ENCODE measurements at places on chromosomes 7 and 10.

GRCh38 chr7:24911213-24911603 lies 68.8 kb downstream of the OSBPL3 start:
- no peak for DNase-seq

GRCh38 chr7:46600340-46600739 lies 679.3 kb upstream of the IGFBP3 start:
- no peak for DNase-seq

GRCh38 chr10:87671139-87671815 lies 11.6 kb downstream of the PAPSS2 start:
- DNase-seq = no peak

- no peak for DNase-seq
Observed at GRCh38 chr7:117075934-117076333, 122.6 kb downstream of the ST7 start.

- DNase-seq = no peak
Observed at GRCh38 chr7:34655384-34655783, 2.6 kb upstream of the NPSR1 start.

DNA sequence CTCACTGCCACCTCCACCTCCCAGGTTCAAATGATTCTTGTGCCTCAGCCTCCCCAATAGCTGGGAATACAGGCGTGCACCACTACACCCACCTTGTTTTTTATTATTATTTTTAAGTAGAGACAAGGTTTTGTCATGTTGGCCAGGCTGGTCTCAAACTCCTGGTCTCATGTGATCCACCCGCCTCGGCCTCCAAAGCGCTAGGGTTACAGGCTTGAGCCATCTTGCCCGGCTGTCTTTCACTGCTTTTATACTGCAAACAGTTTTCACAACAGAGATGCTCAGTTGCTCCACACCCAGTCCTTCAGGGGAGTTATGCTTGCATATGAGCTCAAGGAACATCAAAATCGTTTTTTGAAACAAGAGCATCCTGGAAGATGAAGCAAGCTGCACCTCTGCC lies 1.3 kb upstream of the PRR15 start:
- no peak for DNase-seq

DNA sequence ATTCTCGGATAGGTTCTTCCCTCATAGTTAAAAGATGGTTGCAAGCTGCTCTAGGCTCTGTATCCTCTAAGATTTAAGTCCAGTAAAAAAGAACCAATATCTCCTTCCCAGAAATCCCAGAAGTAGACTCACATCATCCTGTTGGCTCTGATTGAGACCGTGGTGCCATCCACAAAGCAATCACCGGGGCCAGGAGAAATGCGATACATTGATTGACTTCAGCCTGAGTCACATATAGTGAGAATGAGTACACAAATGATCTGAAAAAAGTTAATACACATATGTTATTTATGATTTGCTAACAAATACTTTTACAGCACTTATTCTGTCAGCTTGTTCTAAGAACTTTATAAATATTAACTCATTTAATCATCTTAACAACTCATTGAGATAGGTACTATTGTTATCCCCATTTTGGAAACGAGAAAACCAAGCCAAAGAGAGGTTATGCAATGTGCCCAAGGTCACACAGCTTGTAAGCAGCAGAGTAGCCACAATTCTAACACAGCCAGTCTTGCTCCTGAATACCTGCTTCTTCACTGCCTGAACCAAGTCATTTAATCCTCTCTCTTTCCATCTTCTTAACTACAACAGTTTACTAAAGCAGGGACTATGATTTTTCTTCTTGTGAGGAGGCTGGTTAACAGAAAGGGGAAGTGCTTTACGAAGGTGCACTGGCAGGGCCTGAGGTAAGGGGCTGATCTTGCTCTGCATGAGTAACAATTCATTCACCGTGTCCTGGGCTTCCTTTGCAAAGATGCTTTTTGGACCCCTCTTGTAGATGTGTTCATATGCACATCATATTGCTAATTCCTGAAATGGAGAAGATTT lies 177.0 kb downstream of the REEP3 start:
- DNase-seq = no peak

- DNase-seq = no peak
Observed at GRCh38 chr10:31186225-31187000, 132.6 kb upstream of the ZEB1 start.

DNA sequence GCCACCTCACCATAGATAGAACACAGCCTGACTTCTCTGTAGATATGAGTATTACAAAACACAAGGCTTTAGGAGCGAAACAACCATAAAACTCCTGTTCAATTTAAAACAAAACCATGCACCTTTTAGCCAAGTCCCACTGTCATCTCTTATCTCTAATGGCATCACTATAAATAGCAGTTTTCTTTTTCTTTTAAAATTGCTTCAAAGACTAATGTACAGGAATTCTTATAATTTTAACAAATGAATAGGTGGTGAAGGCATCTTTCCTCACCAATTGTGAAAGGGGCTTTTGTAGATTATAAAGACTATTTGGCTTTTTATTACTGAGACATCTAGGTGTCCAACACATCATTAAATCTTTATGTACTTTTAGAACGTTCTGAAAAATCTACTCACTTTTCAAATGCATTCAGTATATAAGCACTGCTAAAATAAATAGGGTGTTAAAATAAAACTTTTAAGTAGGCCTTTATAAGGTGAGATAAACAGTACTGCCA lies 205.7 kb upstream of the GRM3 start:
- no peak for DNase-seq

DNA sequence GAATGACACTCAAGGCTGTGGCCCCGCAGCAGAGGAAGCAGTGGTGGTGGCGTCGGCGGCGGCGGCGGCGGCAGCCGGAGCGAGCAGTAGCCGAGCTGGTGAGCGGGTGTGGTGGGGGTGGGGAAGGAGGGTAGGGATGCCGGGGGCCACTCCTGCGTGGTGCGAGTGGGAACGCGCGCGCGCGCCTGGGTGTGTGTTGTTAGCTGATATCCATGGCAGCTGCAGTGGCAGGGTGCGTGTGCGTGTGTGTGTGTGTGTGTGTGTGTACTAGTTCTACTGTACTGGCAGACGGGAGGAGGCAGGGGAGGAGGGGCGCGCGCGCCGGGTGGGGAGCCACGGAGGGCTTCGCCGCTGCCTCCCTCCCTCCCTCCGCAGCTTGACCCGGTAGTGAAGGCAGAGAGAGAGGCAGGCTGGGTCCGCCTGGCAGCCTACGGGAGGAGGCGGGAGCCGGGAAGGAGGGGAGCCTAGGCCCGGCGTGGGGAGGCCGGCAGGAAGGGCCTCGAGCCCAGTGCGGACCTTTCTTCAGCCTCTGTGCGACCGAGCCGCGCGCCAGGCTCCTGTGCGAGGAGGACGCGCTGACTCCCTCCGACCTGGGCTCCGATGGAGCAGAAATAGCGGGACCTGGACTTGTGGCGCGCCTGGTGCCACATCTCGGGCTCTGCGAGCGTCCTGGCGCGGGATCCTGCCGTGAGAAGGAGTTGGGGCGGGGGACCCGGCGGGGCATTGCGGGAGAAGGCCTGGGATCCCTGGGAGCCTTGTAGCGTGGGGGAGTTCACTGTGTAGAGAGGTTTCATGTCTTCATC lies at the start of gene MAGI2:
Gene MAGI2 (minus strand): TSS at position 110 of the 803 bp plus-strand sequence. CDS start 347 bp downstream, outside the sequence.
- DNase-seq = peak; percentile 73

DNA sequence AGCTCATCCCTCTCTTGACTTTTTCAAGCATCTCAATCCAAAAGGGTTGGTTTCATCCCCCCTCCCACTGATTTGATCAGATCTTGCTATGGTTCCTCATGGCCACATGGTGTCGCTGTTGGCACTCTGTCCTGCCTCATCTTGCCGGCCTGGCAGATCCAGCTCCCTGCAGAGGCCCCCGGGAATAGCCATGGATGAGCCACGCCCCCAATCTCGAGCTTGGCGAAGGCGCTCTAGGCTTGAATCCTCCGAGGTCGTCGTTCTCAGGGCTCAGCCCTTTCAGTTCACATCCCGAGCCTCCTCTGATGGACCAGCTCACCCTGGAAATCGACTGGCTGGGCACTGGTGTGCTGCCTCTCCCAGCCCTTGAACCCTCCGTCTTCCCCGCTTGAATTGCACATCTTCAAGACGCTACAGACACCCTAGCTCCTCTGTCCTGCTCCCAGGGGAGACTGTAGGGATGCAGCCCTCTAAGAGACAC lies 628.7 kb downstream of the TYW1 start:
- DNase-seq = peak; percentile 35

DNA sequence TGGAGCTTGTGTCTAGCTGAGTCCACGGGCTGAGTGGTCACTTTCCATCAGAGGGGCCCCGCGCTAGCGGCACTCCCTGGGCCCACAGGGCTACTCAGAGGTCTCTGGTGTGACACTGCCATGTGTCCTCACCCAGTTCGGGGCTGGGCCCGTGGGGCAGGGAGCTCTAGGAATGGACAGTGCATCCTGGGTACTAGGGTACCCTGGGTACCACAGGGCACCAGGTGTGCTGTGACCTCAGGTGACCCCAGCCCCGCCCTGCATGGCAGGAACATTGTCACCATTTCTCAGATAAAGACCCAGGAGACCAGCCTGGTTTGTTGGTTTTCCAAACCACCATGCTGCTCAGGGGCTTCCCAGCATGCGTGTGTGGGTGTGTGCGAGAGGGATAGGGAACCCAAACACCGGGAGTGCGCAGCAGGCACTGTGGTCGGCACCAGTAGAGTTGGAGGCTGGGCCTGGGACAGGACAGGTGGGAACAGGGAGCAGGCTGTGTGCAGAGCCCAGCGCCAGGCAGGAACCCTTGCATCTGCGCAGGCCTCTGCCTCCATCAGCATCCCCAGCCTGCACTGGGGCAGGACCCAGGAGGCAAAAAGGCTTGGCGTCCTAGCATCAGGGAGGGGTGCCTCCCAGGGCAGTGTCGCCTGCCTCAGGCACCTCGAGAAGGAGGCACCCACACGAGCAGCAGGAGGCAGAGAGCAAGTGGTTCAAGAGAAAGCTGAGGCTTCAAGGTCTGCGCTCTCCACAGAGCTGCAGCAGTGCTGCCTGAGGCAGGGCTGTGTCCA lies 19.4 kb upstream of the CSGALNACT2 start:
- no peak for DNase-seq

DNA sequence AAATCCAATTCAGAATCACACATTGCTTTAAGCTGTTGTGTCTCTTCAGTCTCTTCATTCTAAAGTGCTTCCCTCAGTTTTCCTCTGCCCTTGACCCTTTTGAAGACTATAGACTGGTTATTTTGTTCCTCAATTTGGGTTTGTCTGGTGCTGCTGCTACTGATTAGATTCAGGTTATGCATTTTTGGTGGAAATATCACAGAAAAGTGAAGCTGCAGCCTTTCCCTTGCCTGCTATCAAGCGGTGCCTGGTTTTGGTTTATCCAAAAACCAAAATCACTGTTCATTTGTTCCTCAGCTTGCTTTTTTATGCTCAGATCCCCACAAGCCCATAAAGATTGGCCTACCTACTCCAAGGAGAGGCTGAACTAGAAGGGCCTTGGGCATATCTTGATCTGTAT lies 55.2 kb downstream of the ELMO1 start:
- DNase-seq = no peak

DNA sequence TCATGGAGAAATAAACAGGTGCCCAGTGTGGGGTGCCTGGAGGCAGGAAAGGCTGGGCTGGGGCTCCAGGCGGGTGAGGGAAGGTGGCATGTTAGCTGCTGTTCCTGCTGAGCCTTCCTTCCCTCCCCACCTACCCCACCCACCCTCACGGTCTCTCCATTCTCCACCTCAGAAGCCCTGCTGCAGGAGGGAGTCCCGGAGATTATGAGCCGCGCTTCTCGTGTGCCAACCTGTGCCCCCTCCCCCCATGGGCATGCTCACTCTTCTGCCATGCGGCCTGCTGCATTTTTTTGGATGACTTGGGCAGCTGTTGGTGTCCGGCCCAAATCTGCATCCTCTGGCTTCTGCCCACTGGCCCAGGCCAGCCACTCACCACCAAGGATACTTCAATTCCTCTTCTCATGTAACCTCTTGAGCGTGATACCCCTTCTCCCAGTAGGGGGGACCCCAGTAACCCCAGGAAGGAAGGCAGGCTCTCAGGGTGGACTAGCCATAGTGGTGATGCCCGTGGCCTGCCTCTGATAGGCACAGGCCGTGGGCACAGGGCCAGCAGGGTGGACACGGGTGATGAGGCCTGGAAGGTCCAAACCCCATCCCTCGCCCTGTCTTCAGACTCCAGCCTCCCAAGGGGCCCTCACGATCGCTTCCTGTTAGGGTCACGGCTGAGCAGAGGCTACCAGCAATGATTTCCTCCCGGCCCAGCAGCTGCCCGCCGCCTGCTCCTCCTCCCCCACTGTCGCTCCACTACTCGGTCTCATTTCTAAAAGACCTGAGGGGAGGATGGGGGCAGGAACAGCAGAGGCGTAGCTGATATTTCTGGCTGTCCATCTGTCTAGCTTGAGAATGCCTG lies 27.8 kb downstream of the UNC5B start:
- no peak for DNase-seq

GRCh38 chr7:122577449-122578003 lies 121.4 kb downstream of the RNF133 start:
- DNase-seq = no peak

- DNase-seq = no peak
Observed at GRCh38 chr7:150992051-150992640, 1.3 kb downstream of the NOS3 start.

DNA sequence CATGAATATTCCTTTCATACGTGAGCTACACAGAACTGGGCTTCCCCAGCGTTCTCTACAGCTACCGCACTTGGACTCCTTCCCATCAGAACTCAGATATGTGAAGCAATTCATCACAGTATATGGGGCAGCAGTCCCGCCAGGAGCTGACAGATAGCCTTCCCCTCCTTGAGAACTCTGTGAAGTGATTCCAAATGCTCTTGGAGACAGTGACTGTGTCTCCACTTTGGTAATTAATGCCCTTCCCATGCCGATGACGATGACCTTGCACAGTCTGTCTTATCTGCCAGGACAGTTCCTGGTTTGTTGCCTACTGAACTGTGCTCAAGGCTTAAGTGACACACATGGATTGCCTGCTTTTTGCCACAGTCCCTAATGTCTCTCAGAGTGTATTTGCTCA lies 75.0 kb upstream of the AFAP1L2 start:
- no peak for DNase-seq

GRCh38 chr7:102415685-102416225 lies 17.6 kb upstream of the ORAI2 start:
- no peak for DNase-seq

GRCh38 chr10:99393683-99394082 lies 36.7 kb downstream of the GOT1 start:
- no peak for DNase-seq

DNA sequence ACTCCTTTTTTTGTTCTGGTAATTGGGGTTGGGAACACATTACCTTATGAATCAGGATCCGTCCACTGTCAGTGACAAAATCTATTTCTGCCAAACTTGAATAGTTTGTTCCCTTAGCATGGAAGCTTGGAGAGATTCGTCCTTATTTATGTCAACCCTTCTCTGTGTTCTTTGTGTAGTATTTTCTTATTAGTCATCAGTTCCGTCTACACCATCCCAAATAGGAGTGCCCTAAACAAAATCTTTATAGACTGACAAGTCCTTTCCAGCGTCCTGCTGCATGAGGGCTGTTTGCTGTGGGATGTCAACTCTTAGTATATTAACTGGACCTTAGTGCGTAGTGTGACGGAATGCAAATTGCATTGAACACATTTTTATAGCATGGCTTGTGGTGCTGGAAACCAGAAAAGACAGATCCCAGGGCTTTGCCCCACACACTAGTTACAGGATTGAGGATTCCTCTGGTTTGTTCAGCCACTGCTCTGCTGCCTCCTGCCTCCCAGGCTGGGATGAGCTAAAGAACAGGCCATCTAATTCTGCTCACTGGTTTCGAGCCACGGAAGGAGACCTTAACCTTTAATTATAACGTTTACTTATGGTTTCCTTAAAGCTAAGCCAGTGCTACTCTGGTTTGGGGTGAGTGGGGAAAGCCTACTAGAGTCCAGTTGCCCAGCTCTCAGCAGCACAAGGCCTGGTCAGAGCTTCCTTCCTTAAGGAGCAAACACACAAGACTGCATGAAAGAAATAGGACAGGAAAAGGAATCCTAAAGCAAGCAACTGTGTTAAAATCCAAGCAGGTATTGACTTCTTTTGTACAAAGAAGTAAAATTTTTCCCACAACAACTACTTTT lies 194.4 kb downstream of the CCSER2 start:
- no peak for DNase-seq
